Effector CD4-positive, alpha-beta T cell (primary cell): ENCODE measurements at places on chromosomes 6 and 20.

DNA sequence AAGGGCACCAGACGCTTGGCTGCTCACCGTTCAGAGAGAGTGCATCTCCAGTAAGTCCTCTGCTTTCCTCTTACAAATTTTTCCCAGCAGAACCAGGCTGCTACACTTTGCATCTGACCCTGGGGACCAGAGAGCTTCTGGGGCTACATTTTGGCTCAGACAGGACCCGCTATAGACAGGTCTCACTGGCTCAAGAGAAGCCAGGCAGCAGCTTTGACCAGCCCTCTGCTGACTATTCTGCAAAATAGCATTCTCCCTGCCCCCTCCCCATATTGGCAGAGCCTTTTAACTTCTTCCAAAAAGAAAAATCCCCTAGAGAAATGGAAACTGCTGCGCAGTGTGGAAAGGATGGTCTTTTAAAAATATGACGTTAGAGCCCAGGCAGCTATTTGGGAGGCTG lies 37.2 kb downstream of the CPXM1 start:
- DNase-seq: no peak

- DNase-seq: no peak
Measured at GRCh38 chr20:41234546-41234945, 83.0 kb downstream of the ZHX3 start.

DNA sequence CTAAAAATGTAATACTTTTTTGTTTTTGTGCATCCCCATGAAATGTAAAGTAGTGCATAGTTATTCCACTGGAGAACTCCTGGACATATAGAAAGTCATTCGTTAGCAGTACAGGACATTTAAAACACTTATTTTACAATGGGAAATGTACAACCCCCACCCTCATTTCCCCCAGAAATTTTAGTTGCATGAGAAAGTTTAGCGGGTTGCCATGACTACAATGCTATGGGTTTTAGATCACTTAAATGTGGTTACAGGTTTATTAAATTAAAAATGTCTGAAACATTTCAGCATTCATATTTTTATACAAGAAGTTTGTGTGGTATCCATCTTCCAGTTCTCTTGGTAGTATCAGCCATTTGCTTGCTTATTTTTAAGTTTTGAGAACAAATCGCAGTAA lies 54.9 kb upstream of the TRAF3IP2 start:
- no peak for DNase-seq

DNA sequence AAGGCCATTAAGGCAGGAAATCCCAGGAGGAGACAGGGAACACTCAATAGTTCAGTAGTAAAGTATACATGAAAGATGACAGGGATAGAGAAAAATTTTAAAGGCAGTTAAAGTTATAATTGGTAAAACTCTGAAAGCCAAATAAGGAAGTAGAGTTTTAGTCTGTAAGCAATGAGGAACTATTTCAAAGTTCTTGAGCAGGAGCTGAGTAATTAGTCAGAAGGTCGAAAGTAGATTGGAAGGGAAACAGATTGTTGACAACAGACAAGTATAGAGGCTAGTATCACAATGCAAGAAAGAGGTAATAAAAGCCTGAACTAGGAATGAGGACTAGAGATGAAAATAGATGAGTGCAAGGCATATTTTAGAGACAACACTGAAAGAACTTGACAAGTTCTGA lies 150.3 kb downstream of the CDK19 start:
- DNase-seq: no peak

DNA sequence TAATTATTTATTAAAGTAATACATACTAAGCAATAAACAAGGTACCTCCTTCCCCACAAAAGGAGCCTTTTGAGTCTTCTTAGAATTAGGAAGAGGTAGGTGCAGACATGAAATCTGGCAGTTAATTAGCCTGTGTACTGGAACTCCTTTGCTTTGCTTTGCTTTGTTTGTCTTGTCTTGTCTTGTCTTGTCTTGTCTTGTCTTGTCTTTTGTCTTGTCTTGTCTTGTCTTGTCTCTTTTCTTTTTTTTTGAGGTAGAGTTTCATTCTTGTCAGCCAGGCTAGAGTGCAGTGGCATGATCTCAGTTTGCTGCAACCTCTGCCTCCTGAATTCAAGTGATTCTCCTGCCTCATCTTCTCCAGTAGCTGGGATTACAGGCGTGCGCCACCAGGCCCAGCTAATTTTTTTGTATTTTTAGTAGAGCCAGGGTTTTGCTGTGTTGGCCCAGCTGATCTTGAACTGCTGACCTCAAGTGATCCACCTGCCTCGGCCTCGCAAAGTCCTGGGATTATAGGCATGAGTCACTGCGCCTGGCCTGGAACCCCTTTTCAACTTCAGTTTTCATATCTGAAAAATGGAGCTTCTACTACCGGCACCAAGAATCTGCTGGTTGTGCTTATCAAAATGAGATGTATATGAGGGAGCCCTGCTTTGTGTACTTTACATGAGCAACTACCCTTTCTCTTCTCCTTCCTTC lies 301.2 kb downstream of the CDKAL1 start:
- DNase-seq: no peak

DNA sequence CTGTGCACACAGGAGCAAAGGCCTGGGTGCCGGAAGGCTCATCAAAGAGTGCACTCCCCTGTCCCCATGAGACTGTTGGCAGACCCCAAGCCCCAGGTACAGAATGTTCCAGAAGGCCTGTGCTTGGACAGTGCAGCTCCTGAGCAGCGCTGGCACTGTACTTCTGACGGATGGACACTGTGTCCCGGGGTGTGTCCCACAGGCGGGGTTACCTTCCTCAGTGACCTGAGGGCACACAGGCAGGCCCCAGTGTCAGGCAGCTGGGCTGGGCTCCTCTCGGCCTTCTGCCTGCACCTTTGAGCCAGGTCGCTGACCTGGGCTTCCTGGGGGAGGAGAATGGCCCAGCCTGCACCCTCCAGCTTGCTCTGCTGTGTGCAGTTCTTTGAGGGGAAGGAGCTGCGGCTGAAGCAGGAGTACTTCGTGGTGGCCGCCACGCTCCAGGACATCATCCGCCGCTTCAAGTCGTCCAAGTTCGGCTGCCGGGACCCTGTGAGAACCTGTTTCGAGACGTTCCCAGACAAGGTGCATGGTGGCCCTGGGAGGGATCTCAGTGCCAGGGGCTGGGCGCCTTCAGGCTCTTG lies 30.1 kb downstream of the PYGB start:
- DNase-seq: no peak

DNA sequence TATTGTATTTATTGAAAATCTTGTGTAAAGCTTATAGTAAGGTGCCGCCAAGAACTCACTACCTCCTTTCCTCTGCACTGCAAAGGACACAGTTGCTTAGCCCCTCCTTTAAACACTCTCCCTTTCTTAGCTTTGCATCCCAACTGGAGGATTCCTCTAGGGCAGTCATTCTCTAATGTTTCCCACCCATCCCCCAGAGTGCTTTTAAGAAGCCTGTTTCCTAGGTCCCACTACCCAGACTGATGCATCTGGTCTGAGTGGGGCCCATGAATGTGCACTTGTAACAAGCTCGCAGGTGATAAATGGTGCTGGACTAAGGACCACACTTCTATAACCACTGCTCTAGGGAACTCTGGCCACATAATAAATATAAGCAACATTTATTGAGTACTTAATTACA lies 55.2 kb downstream of the B4GALT5 start:
- DNase-seq: no peak

DNA sequence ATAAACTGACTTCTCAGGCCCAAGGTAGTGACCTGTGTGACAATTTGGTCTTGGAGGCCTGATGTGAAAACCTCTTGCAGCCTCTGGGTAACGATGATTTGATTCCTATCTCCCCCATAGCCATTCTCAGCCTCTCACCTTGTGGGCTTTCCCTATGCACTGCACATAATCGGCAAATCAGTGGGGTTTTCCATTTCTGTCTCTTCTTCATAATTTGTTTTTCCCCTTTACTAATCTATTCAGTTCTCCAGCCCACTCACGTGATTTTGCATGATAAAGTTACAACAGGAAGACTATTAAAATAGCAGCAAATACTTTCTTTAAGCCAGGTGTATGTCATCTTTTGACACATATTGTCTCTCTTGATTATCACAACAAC lies 893.7 kb downstream of the TFAP2A start:
- no peak for DNase-seq
